ENCODE measurements at places on chromosomes 2 and 18. TPM values are rescaled to one million over a fixed set of nuclear protein-coding genes. Genes with fewer than 3 reads are reported as not detected.

The TUBB8B gene
- not detected for polyA plus RNA-seq

GRCh38 chr2:114821055-114821454 is 378.6 kb downstream of the DPP10 start:
- no peak for DNase-seq

- no peak for DNase-seq
Measured at GRCh38 chr2:239375278-239376061, 25.4 kb downstream of the HDAC4 start.

DNA sequence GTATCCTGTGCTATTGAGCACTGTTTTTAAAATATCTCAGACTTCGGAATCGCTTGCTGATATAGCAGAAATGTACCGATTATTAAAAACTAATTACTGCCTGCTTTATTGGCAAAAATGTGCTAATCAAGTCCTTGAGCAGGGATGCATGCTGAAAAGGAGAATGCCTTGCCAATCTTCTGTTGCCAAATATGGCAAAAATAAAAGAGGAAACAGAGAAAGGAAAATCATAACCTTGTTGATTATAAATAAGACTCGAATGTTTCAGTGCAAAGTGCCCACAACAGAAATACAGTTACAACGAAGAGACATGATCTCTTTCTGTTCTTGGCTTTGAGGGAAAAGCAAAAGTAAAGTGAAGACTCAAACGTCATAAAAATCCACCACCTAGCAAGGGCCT is 248.5 kb downstream of the TMEM182 start:
- DNase-seq, result no peak

GRCh38 chr2:19746611-19747309 is 155.0 kb downstream of the TTC32 start:
- no peak for DNase-seq

The SLC9A2 gene
- polyA plus RNA-seq, result 0.29 TPM

DNA sequence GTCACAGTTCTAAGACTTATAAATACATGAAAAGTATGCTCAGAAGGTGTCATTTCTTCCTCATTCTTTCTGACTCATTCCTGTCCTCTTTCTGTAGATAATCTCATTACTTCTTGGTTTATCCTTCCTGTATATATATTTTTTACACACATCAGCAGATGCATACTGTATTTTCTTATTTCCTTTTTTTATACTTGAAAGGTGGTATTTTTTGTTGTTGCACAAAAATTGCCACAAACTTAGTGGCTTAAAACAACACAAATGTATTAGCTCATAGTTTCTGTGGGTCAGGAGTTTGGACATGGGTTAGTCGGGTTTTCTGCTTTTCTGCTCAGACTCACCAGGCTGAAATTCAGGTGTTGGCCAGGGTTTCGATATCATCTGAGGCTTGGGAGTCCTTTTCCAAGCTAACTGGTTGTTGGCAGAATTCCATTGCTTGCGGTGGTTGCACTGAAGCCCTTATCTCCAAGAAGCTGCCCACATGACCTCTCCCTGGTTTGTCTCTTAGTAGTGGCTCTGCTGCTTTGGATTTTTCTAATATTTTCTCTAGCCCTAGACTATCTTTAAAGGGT is 162.6 kb downstream of the FMNL2 start:
- DNase-seq, result no peak

- no peak for DNase-seq
Measured at GRCh38 chr2:113240915-113241911, 37.5 kb downstream of the PAX8 start.

The CTNNA2 gene
- 0.32 TPM for polyA plus RNA-seq

All from right lung (tissue), 10 donors.